HT-29 (cell line): ENCODE measurements at places on chromosomes 3 and 15. TPM values are rescaled to one million over a fixed set of nuclear protein-coding genes. Genes with fewer than 3 reads are reported as not detected.

DNA sequence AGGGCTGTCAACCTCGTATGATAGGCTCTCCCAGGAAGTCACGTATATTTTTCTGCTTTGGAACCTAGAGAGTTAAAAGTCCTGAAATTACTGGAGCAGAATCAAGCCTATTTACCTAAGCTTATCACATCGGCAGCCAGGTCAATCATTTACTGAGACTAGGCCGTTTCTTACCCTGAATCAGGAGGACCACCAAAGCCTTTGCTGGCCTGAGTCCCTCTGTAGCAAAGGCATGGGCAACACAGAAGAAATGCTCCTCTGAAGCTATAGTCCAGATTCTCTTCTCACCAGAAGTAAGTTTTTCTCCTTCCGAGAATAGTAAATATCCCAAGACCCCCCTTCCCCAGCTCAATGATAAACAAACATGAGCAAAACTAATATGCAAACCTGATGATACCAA is 125.9 kb upstream of the PHLDB2 start:
- DNase-seq = no peak

DNA sequence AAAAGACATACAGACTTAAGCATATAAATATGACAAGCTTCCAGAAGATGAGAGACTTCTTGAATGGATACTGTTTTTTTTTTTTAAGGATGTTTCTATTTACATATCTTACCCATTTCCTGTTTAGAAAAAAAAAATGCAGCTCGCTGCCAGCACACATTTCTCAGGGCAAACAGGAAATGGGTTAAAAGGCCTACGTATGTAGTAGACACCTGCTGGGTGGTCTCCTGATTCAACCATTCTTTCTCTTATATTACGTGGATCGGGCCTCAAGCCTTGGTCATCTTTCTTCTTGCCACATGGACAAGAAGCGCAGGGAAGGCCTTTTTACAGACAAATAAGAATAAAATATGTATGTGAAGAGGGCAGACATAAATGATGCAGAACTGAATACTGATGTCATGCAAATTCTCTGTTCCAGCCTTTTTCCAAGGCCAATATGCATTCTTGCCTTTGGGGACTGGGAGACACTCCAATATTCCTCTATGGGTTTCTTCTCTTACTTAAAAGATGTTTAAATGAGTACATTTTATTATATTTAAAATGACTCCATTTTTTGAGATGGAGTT is 35.0 kb upstream of the TJP1 start:
- DNase-seq = no peak

FES gene
- total RNA-seq = 0.31 and 0.43 TPM in 2 replicates

FXR1 gene
- 44.9 and 54.4 TPM in 2 replicates for total RNA-seq

DNA sequence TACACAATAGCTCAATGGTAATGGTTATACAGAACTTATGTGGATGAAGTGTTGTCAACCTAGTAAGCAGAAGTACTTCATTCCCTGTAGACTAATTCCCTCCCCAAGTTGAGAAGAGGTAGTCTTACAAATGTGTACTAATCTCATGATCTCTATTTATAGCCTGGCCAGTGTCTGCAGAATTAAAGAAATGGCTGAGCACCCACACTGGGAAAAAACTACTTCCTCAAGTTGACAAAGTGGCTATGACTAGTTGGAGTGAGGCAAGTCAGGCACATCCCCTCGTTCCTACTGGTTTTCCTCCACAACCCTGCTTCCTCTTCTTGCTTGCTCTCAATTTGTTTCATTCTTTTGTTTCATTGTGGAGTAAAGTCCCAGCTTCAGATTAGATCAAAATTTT is 566.7 kb upstream of the ZNF717 start:
- no peak for DNase-seq

DNA sequence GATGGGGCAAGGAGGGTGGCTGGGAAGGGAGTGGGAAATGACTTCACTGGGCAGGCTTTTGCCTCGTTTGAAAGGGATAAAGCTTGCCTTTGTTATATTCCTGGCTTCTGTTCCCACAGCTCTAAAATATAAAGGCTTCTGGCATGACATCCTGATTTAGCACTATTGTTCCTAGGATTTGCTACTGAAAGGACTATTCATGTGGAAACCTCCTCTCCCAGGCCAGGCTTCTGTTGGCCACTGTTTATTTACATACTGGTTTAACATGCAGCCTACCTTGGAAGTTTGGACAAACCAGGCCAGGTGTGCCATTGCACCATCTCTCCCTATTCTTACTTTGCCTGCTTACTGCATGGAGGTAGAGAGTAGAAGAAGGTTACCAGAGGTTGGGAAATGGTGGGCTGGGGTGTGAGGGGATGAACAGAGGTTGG is 2.4 kb upstream of the LMCD1 start:
- DNase-seq = no peak

- DNase-seq = no peak
Observed at GRCh38 chr15:39621210-39621609, 40.3 kb downstream of the THBS1 start.
